ENCODE measurements at places on chromosomes 2 and 18.

DNA sequence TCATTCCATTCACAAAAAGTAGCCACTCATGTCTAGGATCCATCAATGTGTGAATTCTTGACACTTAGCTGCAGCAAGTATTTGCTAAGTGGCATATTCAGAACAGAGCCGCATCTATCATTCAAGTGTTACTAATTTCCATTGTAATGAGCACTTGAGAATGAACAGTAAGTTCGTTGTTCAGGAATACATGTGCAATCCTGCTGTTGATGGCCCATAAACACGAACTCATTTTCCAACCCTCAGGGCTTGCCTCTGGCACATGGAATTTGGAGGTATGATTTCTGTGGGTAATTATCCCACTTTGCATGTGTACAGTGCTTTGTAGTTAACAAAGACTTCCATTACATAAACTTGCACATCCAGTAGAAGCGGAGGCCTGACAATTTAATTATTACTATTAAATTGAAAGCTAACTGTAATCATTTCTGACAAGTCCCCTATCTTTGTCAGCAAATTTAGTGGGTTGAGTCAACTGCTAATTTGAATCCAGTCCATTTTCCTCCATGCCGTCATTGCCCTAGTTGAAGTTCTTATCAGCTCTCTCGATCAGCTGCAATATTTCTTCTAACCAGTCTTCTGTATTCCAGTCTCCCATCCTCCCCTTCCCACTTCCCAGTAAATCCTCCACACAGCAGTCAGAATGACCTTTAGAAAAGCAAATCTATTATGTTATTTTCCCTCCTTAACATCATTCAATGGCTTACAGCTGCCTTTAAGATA lies 116.0 kb upstream of the AQP4 start:
- H3K4me3 ChIP-seq, result no peak overlapping the region
- no peaks in the 10 kb centered on the region for H3K27me3 ChIP-seq
- no peak for DNase-seq

GRCh38 chr18:34251919-34252318 lies 27.2 kb upstream of the NOL4 start:
- no peaks in the 10 kb centered on the region for H3K4me1 ChIP-seq
- no peaks in the 10 kb centered on the region for H3K27me3 ChIP-seq
- no peak for DNase-seq
- H3K36me3 ChIP-seq, result no peaks in the 10 kb centered on the region
- H3K4me3 ChIP-seq, result no peak overlapping the region

GRCh38 chr2:98482362-98482761 lies 37.7 kb downstream of the INPP4A start:
- no peak overlapping the region for H3K27ac ChIP-seq
- DNase-seq, result no peak
- H3K4me3 ChIP-seq, result no peak overlapping the region
- no peaks in the 10 kb centered on the region for H3K27me3 ChIP-seq
- no peaks in the 10 kb centered on the region for H3K36me3 ChIP-seq

DNA sequence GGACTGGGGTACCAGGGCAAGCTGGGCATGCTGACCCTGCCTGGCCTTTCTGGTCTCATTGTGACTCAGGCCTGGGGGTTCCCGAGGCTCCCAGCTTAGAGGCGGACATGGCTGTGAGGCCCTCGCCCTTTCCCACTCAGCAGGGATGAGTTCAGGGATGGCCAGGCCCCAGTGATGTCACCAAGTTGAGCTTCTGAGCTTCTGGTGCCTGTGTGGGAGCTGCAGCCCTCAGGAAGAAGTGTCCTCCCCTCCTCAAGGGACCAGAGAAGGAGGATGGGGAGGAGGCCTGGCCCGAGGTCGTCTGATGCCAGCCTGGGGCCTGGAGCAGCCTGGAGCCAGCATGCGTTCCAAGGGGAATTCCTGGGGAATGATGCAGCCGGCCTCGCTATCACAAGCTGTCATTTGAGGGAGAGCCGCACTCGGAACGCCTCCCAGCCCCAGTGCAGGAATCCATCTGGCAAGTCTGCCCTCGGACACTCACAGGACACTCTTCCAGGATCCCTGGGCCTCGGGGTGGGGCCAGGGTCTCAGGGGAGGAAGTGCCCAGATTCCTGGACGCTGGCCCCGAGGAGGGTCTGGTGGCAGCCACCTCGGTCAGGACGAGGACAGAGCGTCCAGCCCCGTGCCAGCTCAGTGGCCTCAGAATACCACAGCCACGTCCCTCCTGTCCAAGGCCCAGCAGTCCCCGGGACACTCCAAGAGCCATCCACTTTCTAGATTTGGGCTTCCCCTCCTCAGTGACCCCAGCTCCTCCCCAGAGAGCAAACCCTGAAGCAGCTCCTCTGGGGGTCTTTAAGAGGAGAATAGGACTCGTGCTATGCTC lies 61.2 kb upstream of the GPC1 start:
- H3K4me3 ChIP-seq, result no peak overlapping the region

DNA sequence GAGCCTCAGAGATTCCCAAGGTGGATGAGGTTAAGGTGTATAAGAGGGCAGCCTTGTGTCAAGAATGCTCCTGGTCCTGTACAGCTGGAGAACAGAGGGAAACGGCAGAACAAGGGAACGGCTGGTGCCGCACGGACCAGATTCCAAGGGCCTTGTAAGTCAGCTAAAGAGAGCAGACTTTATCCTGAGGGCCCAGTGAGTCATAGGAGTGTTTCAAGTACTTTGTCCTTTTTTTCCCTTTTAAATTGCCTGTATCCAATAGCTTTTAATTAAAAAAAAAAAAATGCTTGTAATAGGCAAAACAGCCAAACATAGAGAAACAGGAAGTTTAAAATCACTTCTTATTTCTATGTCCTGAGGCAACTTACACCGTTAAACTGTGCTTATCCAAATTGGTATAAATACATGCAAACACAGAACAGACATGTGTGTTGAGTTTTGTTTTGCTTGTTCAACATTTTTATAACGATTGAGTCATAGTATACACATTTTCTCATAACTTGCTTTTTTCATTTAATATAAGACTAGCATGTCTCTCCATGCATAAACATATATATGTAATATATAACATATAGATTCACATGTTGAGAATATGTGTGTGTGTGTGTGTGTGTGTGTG lies 42.1 kb upstream of the EVA1A start:
- no peaks in the 10 kb centered on the region for H3K36me3 ChIP-seq
- H3K4me1 ChIP-seq, result no peaks in the 10 kb centered on the region
- no peak overlapping the region for H3K4me3 ChIP-seq

GRCh38 chr2:81324046-81324445 lies 1019.5 kb upstream of the LRRTM1 start:
- DNase-seq, result no peak
- no peak overlapping the region for H3K27ac ChIP-seq
- no peak overlapping the region for H3K4me3 ChIP-seq
- H3K4me1 ChIP-seq, result no peaks in the 10 kb centered on the region

DNA sequence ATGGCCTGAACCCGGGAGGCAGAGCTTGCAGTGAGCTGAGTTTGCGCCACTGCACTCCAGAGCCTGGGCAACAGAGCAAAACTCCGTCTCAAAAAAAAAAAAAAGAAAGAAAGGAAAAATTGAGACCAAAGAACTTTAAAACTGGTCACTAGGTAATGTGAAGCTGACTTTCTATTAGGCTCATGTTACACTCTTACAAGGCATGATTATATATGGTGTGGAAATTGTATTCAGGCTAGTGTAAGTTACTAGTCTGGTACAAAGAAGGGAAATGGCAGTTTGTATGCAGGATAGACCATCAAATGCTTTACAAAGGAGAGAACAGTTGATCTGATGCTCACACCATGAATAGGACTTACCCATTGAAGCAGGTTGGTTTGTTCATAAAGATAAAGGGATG lies 35.4 kb upstream of the ARMC9 start:
- H3K4me1 ChIP-seq, result peaks cover 14% of the 10 kb centered on the region
- H3K36me3 ChIP-seq, result no peaks in the 10 kb centered on the region

DNA sequence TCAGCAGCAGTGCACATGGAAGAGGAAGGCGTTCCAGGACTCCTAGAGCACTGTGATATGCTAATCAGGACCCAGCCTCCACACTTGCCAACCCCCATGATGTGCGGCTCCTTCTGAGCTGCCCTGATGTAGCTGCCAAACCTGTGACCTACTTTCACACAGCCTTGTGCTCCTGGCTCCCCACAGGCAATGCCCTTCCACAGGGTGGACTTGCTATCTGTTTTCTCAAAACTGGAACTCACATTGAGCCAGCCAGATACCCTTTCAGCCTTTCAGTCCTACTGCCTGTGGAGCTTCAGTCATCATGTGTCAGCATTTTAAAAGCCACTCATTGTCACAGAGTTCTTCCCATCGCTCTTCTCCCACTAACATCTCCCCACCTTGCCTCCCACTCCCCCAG lies 181.6 kb downstream of the AFF3 start:
- no peak overlapping the region for H3K27ac ChIP-seq
- H3K4me1 ChIP-seq, result no peaks in the 10 kb centered on the region
- no peak overlapping the region for H3K4me3 ChIP-seq
- H3K27me3 ChIP-seq, result no peaks in the 10 kb centered on the region
- no peaks in the 10 kb centered on the region for H3K36me3 ChIP-seq
- no peak for DNase-seq

DNA sequence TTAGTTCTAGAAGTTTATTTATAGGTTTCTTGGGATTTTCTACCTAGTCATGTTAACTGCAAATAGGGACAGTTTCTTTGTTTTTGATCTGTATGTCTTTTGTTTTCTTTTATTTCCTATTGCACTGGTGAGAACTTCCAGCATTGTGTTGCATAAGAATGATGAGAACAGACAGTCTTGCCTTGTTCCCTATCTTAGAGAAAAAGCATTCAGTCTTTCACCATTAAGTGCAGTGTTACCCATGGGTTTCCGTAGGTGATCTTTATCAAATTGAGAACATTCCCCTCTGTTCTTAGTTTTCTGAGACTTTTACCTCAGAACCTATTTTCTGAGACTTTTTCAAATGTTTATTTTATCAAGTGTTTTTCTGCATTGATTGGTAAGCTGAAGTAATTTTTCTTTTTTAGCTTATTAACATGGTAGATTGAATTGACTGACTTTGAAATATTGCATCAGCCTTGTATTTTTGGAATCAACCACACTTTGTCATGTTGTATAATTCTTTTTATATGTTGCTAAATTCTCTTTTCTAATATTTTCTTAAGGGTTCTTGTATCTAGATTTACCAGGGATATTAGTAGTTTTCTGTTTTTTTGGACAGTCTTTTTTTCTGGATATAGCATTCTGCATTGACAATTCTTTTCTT lies 17.2 kb downstream of the MFSD6 start:
- no peak overlapping the region for H3K27ac ChIP-seq
- no peaks in the 10 kb centered on the region for H3K27me3 ChIP-seq
- H3K4me1 ChIP-seq, result no peaks in the 10 kb centered on the region
- H3K36me3 ChIP-seq, result peaks cover 9% of the 10 kb centered on the region
- H3K4me3 ChIP-seq, result no peak overlapping the region
- DNase-seq, result no peak

- no peak overlapping the region for H3K27ac ChIP-seq
- H3K4me1 ChIP-seq, result peaks cover 71% of the 10 kb centered on the region
- no peak for DNase-seq
These were observed 5.1 kb downstream of the DLX2 start for GRCh38 chr2:172097557-172098131.

- no peak overlapping the region for H3K4me3 ChIP-seq
- no peaks in the 10 kb centered on the region for H3K27me3 ChIP-seq
- DNase-seq, result no peak
- H3K27ac ChIP-seq, result no peak overlapping the region
- H3K4me1 ChIP-seq, result no peaks in the 10 kb centered on the region
These were observed 163.0 kb upstream of the PXDN start for GRCh38 chr2:1907291-1907690.

GRCh38 chr18:44837482-44838180 lies 156.9 kb downstream of the SETBP1 start:
- H3K4me1 ChIP-seq, result peaks cover 27% of the 10 kb centered on the region
- H3K4me3 ChIP-seq, result no peak overlapping the region
- no peak overlapping the region for H3K27ac ChIP-seq
- no peaks in the 10 kb centered on the region for H3K36me3 ChIP-seq

All from transverse colon (tissue), 4 donors.